ENCODE measurements at places on chromosomes 3 and 15. TPM values are rescaled to one million over a fixed set of nuclear protein-coding genes. Genes with fewer than 3 reads are reported as not detected.

The CCDC54 gene
- not detected for total RNA-seq

GRCh38 chr3:141529717-141530414 lies 43.0 kb downstream of the RASA2 start:
- no peak for DNase-seq

GRCh38 chr3:137024348-137024747 lies 66.6 kb downstream of the IL20RB start:
- no peak for DNase-seq

GRCh38 chr3:71723452-71724170 lies 1.6 kb downstream of the EIF4E3 start:
- DNase-seq, result no peak

DNA sequence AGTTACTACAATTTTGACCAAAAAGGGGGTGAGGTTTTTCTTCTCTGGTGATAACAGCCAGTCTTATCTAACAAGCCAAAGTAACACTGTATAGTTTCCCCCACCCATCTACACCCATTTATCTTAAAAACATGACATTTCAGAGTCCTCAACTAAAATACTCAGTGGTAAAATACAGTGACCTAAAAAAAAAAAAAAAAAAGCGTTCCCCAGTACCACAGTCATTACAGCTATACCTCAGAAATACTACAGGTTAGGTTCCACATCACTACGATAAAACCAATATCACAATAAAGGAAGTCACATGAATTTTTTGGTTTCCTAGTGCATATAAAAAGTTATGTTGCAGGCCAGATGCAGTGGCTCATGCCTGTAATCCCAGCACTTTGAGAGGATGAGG lies 13.8 kb downstream of the DENND4A start:
- DNase-seq, result no peak

- no peak for DNase-seq
Measured at GRCh38 chr15:43939070-43939469, 112.3 kb downstream of the WDR76 start.

GRCh38 chr3:194541483-194541882 lies 54.7 kb upstream of the ATP13A3 start:
- no peak for DNase-seq

Data from left lobe of liver (tissue), 2 donors.